ENCODE measurements at places on chromosomes 12 and 14.

DNA sequence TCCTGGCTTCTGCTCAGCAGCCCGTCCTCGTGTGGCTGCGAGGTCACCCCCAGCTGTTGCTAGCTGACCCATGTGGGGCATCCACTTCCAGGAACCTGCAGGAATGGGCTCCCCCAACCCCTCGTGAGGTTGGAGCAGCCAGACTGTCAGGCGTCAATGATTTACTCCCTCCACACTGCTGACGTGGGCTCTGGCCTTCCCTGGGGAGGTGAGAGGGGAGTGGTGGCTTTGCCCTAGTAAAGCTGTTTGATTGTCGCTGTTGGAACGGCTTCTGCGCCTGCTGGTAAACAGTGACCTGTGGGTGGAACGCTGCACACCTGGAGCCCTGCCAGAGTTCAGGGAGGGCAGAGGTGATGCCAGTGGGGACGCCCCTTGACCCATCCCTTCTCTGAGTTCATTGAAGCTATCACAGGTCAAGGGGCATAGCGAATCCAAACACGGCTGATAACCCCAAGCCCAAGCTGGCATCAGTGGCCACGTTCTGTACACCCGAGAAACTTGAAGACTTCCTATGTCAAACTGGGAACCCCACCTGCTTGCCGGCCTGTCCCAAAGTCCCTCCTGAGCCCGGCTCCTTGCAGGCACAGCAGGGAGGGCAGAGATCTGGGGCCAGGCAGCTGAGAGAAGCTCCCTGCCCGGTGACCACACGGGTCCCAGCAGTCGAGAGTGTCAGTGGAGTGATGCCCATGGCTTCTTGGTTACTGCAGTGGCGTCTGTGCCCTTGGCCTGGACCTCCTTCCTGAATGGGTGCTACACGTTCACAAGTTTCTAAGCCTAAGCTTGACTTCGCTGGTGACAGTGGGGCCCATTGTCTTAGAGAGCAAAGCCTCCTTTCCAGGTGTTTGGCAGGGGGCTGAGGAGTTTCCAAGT lies 2.7 kb downstream of the ASPG start:
- DNase-seq, result no peak

- no peak for DNase-seq
Measured at GRCh38 chr12:130863298-130863697, 8.6 kb upstream of the RAN start.

- DNase-seq, result no peak
Measured at GRCh38 chr12:15270591-15270990, 49.4 kb upstream of the RERG start.

- no peak for DNase-seq
Measured at GRCh38 chr12:27462851-27463250, 16.3 kb downstream of the SMCO2 start.

DNA sequence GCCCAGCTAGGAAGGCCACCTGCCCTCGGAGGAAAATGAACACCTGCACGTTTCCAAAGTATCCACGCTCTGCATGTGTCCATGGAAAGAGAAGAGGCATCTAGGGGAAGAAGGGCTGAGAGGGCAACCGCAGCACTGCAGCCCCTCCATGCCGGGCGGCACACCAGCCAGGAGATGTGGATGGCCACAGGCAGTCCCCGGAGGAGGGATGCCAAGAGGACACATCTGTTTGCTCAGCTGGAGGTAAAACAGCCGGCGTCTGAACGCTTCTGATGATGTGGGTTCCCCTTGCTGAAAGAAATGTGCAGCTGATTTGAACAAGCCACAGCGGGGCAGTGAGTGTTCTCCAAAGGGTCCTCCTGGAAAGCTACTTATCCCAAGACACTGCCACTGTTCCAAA lies 34.0 kb downstream of the CHGA start:
- DNase-seq, result no peak

DNA sequence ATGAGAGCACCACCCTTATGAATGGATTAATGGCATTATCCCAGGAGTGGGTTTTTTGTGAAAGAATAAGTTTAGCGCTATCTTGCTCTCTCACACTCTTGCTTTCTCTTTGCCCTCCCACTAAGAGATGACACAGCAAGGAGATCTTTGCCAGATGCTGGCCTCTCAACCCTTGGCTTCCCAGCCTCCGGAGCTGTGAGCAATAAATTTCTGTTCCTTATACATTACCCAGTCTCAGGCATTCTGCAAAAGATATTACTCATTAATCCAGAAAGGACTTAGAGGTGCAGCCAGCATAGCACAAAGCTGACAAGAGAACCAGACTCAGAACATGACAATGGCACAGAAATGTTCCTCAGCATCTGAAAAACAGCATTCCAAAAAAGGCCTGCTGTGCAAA lies 190.6 kb downstream of the ITPR2 start:
- DNase-seq, result no peak

GRCh38 chr12:124538194-124539082 lies 29.0 kb downstream of the NCOR2 start:
- DNase-seq, result no peak

GRCh38 chr12:57477710-57478681 lies 1.7 kb downstream of the ARHGAP9 start:
- no peak for DNase-seq

GRCh38 chr14:55272922-55273321 lies 1.7 kb downstream of the FBXO34 start:
- DNase-seq, result no peak

DNA sequence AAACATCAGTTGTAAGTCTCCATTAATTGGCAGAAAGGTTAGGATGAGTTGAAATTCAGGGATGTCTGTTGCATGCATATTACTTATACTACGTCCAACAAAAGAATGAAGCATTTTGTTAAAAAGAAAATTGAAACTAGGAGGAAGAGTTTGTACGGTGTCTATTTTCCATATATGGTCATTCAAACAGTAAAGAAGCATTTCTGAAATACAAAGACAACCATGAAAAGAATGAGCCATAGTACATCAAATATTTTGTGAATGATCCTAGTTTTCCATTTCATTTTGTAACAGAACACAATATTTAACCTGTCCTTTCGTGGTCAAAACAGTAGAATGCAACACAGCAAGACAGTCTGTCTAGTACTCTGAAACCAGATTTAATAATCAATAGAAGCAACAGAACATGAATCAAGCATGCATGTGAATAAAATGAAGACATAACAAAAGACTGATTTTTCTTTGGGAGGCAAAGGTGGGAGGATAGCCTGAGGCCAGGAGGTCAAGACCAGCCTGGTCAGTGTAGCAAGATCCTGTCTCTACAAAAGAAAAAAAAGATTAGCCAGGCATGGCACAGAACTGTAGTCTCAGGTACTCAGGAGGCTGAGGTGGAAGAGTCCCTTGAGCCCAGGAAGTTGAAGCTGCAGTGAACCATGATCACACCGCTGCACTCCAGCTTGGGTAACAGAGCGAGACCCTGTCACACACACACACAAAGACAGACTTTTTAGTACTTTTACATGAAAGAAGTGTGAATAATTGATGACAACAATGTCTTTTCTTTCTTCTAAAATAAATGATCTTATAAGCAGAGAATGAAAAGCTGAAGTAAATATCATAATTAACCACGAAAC lies 156.0 kb downstream of the LRIG3 start:
- peak; percentile 47 for DNase-seq

DNA sequence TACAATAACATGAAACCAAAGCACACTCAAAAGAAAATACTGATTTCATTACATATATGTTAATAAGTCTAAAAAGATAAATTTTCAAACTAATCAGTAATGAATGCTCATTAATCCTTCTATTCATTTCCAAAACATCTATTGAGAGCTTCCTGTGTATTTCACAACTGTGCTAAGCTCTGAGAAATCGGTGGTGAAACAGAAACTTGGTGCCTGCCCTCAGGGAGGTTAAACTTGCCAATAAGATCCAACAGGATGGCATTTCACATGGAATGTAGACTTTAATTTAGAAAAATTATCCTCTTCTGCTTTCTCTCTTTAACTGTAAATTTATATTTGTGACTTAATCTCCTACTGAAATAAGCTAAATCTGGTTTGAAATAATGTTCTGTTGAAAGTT lies 70.9 kb upstream of the SLC38A4 start:
- DNase-seq, result no peak

DNA sequence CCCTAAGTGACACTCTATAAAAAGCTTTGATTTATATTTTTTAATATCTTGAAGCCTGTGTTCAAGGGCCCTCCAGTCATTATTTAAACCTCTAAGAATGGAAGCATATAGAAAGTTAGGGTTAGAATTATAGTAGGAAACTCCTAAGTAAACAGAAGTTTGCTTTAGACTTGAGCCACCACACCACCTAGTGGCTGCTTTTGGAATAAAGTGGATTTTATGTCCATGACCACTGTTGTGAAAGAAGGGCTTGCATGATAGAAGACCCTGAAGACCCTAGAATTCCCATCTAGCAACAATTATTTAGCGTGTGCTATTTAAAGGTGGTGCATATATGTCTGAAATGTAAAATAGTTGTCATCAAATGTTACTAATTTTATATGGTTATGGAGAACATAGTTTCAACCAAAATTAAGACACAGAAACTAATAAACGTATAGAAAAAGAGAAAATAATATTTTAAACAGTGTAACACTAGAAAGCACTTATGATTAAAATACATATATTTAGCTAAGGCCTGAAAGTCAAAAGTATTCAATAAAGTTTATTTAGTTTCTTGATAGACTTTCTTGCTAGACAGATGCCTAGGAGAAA lies 21.3 kb downstream of the LRRIQ1 start:
- DNase-seq, result peak; percentile 36

DNA sequence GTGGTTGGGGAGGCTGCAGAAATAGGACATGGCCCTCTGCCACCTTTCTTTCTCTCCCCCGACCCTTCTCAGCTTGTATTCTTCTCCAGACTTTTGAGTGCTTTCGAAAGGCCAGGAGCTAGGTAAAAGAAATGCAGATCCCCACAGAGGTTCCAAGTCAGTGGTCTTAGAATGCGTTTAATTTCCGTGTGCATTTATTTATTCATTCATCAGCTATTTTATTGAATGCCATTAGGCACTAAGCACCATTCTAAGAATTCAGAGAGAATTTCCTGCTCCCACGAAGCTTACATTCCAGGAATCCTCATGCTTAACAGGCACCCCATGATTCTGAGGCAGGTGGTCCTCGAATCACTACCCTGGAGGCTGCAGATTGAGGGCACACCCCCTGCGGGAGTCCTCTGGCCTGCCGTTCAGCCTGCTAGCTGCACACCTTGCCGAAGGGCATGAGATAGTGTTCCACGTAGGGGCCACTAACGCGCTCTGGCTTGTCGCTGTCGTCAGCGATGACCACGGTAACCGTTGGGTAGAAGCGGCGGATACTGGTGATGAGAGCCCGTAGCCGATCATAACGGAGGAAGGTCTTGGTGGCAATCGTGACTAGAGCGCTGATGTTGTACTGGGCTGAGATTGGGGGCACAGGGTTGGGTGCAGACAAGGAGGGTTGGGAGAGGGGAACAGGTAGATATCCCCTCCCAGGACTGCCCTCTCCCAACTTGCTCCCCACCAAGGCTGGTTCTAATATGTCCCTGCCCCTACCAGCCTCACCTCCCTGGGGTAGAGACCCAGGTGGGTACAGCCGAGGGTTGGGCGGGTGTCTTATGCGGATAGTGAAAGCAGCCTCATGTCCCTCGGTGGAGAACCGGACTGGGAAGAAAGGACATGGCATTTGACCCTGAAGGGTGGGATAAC lies 4.5 kb downstream of the B4GALNT1 start:
- DNase-seq, result no peak

DNA sequence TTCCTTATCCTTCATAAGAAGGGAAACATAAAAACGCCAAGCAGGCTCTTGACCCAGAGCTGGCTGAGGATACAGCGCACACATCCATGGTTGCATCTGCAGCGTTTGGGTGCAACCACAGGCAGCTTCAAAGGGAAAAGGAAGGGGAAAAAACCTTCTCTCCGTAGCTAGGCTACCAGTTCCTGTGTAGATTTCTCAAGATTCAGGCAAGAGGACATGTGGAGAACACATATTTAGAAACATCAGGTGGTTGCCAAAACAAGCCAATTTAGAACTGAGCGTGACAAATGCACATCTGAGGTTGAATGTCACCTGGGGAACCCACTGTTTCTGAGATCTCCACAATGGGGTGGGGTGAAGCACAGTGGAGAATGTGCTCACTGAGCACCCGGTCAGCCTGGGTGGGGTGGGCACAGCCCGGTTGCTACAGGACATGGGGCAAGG lies 78.3 kb upstream of the BDKRB2 start:
- DNase-seq, result no peak

- DNase-seq, result peak; percentile 6
Measured at GRCh38 chr14:105141486-105142281, 26.9 kb downstream of the JAG2 start.

Measured in HAP-1 (cell line).